ENCODE measurements at places on chromosomes 7 and 10.

GRCh38 chr7:3790803-3791202, 489.8 kb downstream of the SDK1 start:
- no peak for DNase-seq

DNA sequence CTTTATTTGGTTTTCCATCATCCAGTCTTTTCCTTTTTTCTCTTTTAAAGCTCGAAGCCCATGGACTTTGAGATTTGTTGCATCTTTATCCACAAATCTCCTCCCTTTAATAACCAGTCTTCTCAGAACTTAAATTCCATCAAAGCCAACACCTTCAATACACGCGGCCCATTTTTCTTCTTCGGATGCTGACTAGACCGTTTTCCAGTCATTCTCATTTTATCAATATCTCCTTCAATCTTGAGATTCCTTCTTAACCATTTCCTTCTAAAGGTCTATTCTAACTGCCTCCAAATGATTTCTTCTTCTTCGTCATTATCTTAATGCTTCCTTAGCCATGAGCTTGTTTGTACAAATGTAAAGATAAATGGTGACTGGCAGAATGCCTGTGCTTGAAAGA, 173.5 kb downstream of the BAMBI start:
- no peak for DNase-seq

DNA sequence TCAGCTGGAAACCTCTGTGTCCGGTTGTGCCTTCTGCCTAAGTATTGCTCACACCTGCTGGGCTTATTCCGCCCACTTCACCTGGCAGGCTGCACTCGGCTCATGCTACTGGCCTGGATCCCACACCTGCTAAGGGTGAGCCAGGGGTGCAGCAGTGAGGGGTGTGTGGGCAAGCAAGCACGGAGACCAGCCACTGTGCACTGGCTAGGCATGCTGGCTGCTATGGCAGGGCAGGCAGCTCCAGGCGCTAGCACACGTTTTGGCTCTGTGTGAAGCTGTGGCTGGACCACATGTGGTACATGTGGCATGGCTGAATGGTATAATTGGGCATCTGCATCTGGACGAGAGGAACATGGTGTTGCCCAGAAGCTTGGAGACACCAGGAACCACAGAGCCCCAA, 940.7 kb downstream of the NRG3 start:
- no peak for DNase-seq

DNA sequence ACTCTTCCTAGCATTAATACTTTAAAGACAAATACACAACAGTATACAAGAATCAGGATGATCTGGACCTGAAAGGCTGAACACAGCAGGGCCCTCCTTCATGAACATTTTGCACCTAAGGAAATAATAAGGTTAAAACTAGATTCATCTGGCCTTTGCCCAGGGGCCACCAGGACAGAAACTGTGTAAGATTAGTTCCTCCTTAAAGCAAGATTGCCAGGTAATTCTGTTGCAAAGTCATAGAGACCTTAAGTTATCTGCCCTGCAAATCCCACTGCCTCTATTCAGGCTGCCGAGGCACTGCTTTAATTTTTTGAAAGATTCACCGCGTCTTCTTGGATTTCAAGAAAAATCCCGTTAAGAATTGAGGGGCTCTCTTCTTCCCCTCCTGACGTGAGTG, 1.6 kb upstream of the KIAA1217 start:
- DNase-seq: no peak

GRCh38 chr7:38220452-38220851, 42.4 kb downstream of the STARD3NL start:
- DNase-seq: no peak

GRCh38 chr7:135971366-135971725, 5.8 kb downstream of the MTPN start:
- DNase-seq: no peak

- DNase-seq: no peak
Measured at GRCh38 chr7:21969822-21970221, 24.1 kb upstream of the CDCA7L start.

DNA sequence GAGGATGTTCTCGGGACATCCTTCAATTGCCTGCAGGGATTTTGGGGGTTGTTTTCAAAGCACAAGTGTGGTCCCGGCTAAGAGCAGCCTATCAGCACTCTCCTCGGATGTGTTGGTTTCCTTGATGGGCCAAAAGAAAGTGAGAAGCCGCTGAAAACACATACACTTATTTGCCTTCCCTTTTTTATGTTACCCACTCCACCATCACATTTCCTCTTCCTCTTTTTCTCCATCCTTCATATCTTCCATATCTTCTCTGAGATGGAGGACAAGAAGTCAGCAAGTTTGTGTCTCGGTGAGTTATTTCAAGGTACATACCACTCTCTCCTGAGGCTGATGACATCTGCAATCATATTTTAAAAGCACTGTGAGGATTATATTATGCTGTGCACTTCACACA, 64.0 kb downstream of the ZNF33B start:
- no peak for DNase-seq

- DNase-seq: no peak
Measured at GRCh38 chr7:82364671-82365070, 78.9 kb downstream of the CACNA2D1 start.

GRCh38 chr10:1671366-1672000, 65.8 kb downstream of the ADARB2 start:
- DNase-seq: no peak

GRCh38 chr10:26310361-26310760, 93.8 kb downstream of the GAD2 start:
- DNase-seq: no peak

DNA sequence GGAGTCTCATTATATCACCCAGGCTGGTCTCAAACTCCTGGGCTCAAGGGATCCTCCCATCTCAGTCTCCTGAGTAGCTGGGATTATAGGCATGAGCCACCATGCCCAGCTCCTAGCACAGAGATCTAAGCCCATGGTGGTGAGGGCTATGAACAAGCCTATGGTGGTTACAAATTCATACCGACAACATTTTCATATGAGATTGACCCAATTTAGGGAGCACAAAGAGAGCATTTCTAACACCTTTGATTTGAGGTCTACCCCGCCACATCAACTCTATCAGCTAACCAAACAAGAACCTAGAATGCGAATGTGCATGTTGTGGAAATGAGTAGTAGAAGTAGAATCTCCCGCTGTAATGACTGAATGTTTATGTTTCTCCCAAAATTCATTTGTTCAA, 14.2 kb upstream of the PRF1 start:
- DNase-seq: no peak

DNA sequence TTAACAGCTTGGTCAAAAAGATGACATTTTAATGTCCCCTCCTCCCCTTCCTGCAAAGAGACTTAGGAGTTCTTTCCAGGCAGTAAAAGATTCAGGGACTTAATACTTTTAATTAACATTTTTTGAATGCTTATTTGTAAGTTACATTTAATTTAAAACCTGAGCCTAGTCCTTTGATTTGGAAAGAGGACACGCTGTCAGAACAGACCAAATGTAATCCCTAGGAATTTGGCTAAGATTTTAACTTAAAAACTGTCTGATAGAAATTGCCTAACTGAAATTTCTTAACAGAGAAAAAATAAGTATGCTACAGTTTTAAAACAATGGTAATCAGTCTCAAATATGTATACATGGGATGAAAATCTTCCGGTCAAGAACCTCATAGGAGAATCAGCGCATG, 98.5 kb downstream of the NRP1 start:
- no peak for DNase-seq

- no peak for DNase-seq
Measured at GRCh38 chr10:31697271-31698180, 231.1 kb downstream of the ARHGAP12 start.

GRCh38 chr10:110431659-110432058, 66.0 kb upstream of the DUSP5 start:
- DNase-seq: no peak

GRCh38 chr10:77463499-77463898, 174.1 kb downstream of the KCNMA1 start:
- DNase-seq: no peak

DNA sequence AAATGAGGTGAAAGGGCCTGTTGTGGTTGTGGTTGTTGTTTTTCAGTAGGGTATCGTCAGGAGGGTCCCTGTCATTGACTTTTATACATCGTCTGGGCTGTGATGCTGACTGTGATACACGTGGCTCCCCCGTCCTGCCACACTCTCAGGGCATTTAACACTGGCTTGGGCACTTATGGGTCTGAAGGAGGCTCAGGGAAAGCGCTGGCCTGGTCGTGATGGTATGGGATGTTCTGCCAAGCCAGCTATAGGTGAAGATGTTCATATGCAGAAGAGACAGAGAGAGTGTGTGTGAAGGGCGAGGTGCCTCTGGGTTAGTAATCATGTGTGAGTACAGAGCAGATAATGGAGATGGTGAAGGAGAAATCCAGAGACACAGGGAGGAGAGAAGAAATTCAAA, 158.5 kb downstream of the PRPF18 start:
- no peak for DNase-seq

- DNase-seq: no peak
Measured at GRCh38 chr7:117087639-117088396, 134.5 kb downstream of the ST7 start.

DNA sequence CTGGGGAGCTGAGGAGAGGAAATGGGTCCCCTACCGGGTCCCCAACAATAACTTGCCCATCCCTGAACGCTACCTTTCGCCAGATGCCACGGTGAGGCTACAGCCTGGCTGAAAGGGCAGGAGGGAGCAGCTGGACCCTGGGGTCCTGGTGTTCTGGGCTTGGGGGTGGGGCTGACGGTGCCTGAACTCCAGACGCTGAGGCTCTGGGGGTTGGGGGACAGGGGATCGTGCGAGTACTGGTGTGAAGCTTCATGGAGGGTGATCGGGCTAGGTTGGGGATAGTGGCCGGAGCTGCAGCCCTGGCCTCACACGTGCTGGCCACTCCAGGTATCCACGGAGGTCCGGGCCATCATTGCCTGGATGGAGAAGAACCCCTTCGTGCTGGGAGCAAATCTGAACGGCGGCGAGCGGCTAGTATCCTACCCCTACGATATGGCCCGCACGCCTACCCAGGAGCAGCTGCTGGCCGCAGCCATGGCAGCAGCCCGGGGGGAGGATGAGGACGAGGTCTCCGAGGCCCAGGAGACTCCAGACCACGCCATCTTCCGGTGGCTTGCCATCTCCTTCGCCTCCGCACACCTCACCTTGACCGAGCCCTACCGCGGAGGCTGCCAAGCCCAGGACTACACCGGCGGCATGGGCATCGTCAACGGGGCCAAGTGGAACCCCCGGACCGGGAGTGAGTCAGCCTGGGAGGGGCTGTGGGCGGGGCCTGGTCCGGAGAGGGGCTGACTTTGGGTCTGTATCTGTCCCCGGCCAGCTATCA, 8.3 kb downstream of the AEBP1 start:
- DNase-seq: no peak

DNA sequence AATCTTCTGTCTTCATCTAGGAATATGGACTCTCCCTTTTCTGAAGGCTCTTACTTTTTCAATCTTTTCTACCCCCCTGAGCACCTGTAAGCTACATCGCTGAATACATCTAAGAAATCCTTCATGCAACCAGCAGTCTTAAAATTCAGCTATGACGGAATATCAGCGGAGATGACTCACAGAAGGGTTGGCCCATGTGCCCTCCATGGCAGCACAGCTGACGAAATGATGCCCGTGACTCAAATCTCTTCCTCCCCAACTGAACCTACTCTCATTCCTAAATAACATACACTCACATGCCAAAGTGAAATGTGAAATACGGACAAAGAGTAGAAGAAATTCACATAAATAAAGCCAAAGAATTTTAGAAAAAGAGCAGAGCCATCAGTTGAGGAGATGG, 30.3 kb upstream of the NCAPG2 start:
- DNase-seq: no peak

DNA sequence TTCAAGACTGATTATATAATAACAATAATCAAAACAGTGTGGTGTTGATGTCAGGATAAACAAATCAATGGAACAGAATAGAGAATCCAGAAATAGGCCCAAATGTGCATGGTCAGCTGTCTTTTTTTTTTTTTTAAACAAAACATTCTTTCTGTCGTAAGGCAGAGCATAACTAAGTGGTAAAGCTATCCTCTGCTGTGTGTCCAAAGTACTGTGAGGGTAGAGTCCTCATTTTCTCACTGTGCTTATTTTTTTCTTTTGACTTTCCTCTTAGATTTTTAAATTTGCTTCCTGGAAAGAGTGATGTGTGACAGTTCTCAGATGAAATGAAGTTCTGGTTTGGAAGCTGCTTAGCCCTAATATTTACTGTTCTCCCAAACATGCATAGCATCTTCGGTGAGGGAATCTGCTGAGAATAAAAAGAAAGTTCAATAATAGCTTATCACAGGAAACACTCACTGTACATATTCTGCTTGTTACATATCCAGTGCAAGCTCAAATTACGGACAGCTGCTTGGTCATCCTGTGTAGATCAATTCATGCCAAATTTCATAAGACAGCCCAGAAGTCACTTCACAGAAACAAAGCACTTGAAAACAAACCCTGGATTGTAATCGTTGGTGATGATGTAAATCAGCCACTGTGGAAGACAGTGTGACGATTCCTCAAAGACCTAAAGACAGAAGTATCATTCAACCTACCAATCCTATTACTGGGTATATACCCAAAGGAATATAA, 423.9 kb downstream of the NEBL start:
- no peak for DNase-seq

DNA sequence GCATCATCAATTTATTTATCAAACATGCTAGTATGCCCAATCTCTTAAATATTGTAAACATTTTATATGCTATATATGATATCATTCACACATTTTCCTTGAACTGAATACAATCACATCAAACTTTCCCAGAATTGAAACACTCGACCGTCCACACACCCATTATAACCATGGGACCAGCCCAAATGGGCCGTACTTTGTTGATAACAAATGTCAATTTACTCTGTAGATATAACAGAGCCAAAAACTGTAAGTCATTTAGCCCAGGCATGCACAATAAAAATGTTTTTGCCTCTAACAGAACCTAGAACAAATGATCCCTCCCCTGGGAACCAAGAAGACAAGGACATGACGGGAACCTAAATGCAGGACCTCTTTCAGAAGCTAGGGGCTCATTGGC, 683 bp upstream of the ANKRD22 start:
- DNase-seq: no peak

DNA sequence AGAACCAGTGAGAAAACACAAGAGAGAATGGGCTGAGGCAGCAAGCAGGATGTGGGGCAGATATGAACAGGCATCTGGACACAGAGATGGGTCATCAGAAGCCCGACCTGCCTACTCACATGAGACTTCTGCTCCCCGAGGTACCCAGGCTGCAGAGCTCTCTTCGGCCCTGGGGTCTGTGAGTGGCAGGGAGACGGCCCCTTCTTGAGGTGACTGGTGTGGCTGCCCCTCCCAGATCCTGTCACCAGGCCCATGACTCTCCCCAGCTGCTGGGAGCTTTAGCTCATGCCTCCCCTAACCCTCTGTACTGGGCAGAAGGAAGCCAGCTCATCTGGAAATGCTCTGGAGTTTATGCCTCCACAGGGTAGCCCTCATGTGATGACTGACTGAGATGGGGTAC, 157.6 kb upstream of the PCBD1 start:
- DNase-seq: no peak
